ENCODE measurements at places on chromosomes 3 and 15.

DNA sequence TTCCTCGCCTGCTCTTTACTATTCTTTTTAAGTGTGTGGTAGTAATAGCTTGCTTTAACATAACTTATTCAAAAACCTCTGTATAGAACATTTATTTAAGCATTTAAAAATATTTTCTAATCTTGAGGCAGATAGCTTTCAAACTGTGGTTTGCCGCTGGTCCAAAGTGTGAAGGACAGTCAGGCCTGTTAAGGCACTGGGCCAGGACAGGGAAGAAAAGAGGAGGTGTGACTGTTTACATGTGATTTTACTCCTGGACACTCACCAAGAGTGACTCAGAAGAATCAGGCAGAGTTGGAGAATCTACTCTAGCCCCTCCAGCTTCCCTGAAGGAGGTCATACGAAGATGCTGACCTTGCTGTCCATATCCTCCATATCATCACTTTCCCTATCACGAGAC lies 44.7 kb downstream of the CEP152 start:
- no peak for DNase-seq

- DNase-seq: no peak
Measured at GRCh38 chr3:46334741-46335478, 19.0 kb upstream of the CCR2 start.

DNA sequence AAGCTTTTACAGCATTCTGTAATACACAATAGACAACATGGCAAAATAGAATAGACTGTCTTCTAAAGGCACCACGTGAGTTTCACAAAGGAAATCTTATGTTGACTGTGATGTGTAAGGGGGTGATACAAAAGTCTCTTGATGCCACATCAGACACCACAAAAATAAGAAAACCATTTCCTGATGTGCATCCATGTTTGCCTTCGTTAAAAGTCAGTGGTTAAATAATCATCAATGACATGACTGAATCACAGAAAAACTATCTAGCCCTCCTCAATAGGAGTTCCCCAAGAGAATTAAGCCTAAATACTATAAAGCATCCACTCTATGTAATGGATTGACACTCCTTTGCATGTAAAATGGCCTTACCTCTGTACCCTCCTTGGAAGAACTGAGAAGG lies 198.6 kb upstream of the SLC2A2 start:
- DNase-seq: no peak

DNA sequence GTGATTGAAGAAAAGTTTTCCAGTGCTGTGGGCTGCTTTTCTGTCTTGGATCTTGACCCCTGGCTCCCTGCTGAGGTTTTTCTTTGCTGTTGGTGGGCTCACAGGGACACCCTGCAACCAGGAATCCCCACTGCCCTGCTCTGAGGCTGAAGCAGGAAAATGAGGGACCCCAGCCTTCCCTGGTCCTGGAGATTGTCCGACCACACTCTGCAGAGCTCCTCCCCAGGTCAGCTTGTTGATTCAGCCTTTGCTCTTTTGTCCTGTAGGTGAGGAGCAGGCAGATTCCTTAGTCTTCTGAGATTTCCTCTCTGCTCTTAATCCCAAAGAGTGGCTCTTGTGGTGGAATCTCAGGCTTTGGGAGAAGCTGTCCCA lies 194.5 kb downstream of the RPLP1 start:
- no peak for DNase-seq

DNA sequence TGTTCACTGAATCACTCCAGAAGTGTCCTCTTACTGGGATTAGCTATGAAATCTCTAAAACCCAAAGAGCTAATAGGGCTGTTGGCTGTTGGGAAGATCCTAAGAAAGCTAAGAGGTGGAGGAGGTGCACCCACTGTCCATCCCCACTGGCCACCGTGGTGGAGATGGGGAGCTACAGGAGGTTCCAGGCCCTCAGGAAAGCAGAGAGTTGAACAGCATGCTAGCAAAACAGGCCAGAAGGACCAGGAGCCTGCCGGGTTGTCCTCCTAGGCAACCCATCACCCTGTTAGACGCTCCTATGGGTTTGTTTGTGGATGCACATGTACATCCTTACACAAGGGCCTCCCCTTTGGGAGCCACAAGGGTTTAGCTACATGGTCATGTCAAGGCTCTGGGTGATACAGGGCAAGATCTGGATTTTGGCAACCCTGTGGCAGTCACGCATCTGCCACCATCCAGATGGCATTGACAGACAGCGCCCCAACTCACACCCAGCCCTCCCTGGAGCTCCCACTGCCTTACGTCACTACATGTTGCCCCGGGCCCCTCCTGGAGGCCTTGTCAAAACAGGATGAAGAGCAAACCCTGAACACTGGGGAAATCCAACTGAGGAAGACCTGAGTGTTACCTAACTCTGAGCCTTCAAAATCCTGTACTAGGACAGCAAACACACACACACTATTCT lies 208.1 kb downstream of the SLCO3A1 start:
- DNase-seq: no peak

DNA sequence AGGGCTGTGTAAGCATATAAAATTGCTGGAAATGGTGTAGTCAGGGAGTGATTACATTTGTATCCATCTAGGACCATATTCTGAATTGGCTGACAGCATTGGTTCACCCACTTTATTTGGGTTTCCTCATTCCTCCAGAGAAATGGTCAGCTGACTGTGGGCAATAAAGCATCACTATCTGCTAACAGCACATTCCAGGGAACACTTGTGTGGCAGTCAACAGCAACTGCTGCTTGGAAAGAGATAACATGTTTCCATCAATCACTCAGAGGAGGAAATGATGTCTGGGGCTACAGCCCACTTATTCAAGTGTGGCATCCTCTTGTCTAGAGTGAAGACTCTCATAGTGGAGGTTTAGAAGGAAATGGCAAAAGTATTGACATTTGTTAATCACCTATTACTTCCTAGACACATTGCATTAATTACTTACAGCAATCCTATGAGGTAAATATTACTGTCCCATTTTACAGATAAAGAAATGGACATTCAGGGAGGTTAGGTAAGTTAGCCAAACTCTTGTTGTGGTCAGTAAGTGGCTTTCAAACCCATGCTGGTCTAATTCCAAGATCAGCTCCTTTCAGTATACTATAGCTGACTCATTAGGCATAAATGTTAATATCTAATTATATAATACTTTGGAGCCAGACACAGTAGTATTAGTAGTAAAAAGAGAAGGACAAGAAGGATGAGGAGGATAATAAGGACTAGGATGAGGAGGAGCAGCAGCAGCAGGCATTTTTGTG lies 247.8 kb downstream of the ALCAM start:
- DNase-seq: no peak

DNA sequence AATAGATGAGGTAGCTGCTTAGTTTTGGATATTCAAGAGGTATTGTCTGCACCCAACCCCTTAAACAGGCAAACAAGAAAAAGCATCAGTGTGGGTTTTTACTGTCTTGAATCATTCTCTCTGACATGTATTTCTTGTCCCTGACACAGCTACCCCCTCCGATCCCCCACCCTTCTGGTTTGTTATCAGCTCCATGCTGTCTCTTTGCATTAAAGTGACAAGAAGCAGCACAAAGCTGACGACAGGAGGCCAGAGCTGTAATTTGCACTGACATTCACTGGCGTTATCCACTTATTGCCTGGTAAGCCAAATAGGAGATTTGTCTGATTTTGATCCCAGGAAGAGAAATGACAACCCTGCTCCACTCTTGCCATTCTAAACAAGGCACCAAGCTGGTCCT lies 83.3 kb upstream of the SNRK start:
- DNase-seq: no peak

GRCh38 chr3:66692042-66692765 lies 191.4 kb upstream of the LRIG1 start:
- DNase-seq: no peak

DNA sequence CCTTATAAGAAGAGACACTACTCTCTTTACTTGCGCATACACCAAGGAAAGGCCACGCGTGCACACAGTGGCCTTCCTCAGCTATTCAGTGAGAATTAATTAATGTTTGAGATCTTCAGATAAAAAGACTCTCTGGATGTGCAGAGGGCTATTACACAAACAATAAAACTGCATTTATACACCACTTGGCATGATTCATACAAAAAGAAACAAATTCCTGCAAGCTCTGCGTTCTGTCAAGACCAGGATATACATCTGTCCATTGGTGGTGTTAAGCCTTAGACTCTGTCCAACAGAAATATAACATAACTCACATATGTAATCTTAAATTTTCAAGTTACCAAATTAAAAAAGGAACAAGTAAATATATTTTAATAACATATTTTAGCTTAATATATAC lies 55.2 kb upstream of the TSC22D2 start:
- no peak for DNase-seq

- DNase-seq: no peak
Measured at GRCh38 chr15:89096664-89097063, 8.4 kb downstream of the ABHD2 start.

GRCh38 chr3:61186030-61186429 lies 65.2 kb downstream of the FHIT start:
- DNase-seq: no peak

GRCh38 chr3:58657036-58657520 lies 9.5 kb downstream of the FAM3D start:
- no peak for DNase-seq

GRCh38 chr15:93803421-93804152 lies 427.8 kb upstream of the MCTP2 start:
- no peak for DNase-seq

- DNase-seq: no peak
Measured at GRCh38 chr3:94607778-94608177, 544.9 kb downstream of the NSUN3 start.
